Stimulated activated CD4-positive, alpha-beta T cell treated with anti-CD3 and anti-CD28 coated beads, Interleukin-4, amount 100 ng/mL, for 1 hour (primary cell): ENCODE measurements at places on chromosomes 5 and 9.

DNA sequence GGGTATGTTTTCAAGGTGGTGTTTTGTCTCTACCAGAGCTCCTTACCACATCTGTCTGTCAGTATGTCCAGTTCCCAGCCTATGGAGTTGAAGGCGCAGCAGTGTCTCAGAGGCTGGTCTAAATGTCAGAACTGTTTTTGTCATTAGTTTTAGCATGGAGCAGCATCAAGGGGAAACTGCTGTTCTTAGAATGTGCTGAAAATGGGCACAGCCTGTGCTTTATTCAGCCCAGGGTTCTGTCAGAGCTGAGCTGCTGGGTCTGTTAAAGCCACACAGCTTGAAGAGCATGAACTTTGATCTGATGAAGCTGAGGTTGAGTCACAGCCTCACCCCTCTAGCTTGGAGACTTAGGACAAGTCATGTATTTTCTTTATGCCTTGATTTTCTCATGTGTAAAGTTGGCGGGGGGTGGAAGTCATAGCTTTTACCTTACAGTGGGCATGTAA lies 71.9 kb downstream of the RALGPS1 start:
- DNase-seq = no peak

GRCh38 chr9:134678206-134678605 lies 36.6 kb downstream of the COL5A1 start:
- DNase-seq = no peak

- DNase-seq = no peak
Observed at GRCh38 chr9:101675341-101675740, 63.1 kb downstream of the GRIN3A start.

DNA sequence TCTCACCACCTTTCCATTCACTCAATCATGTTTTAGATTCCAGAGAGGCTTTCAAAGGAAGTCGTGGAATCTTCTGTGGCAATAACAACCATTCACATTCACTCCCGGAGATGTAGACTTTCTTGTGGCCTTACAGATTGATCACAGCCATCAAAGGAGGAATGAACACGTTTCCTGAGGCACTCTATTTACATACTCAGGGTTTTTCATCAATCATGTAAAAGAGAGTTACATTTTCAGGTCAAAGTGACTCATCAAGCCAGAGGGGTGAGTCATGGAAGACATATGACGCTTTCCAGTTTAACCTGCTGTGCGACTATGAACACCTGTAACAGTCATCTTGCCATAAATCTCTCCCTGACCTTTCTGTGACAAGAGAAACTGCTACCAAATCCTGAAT lies 39.3 kb upstream of the RAD23B start:
- peak; percentile 23 for DNase-seq

GRCh38 chr9:75121914-75122558 lies 33.7 kb downstream of the OSTF1 start:
- DNase-seq = no peak

DNA sequence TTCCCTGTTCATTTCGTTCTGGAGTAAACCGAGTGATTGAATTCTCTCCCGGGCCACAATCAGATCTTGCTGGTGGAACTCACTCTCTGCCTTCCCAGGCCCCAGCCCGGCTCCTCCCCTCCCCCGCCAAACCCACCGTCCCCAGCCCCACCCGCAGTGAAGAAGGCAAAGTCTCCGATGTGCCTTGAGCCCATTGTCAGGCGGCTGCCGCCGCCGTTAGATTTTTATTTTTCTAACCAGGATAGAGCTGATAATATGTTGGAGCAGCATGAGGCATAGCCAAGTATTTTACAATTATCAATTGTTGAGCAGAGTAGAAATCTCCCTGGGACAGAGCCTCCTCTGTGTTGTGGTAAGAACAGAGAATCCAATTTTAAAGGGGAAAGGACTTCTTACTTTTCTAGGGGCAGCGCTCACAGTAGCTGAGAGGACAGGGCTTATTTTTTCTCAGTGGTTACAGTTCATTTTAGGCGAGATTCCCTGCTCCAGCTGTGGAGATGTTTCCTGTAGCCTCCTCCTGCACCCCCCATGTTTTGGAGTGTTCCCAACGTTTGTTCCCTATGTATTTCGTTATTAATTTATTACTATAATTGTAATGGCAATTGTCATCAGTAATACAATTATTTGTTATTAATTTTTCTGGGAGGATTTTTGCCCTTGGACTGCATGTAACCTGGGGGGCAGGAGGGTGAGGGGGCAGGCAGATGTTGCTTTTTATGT lies 1.3 kb downstream of the PSAT1 start:
- DNase-seq = peak; percentile 36

GRCh38 chr9:23674016-23674585 lies 151.9 kb downstream of the ELAVL2 start:
- DNase-seq = no peak

DNA sequence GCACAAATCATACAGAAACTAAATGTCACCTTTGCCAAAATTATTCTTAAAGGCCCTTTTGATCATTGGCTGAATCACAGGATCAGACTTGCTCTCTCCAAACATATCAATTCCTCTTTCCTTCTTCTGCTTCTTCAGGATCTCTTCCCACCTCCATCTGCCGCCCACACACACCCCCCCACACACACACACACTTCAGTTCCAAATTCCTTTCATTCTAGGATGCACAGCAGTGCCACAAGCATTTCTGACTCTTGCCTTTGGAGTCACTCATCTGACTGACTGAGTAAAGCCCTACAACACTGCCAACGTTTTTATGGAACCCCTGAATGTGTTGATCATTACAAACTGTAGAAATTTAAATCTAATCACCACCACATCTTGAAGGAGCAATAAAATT lies 22.9 kb downstream of the DNAH5 start:
- no peak for DNase-seq

DNA sequence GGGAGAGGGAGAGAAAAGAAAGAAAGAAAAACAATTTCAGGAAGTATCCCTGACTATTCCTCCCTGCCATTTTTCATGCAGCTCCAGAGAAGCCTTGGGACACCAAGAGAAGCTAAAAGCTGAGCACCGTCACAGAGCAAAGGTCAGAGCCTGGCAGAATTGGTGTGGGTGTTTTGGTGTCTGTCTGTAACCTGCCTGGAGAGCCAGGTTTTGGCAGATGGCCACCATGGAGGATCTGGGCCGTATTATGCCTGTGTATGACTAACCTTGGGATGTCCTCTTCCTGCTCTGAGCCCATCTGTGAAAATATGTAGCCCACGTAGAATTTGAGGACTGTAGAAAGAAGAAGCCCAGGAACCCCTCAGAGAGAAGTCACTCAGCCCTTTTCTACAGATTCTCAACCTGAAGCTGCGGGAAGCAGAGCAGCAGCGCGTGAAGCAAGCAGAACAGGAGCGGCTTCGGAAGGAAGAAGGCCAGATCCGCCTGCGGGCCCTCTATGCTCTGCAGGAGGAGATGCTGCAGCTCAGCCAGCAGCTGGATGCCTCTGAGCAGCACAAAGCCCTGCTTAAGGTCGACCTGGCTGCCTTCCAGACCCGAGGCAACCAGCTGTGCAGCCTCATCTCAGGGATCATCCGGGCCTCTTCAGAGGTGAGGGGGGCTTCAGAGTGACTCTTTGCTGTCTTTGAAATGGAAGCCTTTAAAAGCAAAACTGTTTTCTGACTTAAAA lies 18.8 kb downstream of the GLE1 start:
- no peak for DNase-seq

GRCh38 chr5:160991205-160991604 lies 139.2 kb upstream of the ATP10B start:
- no peak for DNase-seq

GRCh38 chr9:125694478-125694877 lies 12.5 kb downstream of the MAPKAP1 start:
- DNase-seq = no peak

GRCh38 chr9:72896439-72896838 lies 56.4 kb downstream of the ALDH1A1 start:
- DNase-seq = no peak

DNA sequence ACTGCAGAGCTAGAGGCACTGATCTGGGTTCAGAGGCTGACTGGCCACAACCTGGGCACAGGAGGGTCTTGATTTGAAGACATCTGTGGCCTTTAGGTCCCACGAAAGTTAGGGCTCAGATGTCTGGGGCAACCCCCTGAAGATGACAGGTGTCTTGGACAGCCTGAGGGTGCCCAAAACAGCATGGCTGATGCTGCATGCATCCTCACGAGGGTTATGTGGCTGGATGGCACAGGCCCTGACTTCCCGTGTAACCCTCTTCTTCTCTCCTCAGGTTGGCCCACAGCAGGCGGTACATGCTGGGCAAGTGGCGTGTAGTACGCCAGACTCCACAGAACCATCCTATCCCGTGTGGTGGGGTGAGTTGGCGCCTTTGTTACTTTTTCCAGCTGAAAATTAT lies 29.8 kb upstream of the GFPT2 start:
- DNase-seq = no peak

DNA sequence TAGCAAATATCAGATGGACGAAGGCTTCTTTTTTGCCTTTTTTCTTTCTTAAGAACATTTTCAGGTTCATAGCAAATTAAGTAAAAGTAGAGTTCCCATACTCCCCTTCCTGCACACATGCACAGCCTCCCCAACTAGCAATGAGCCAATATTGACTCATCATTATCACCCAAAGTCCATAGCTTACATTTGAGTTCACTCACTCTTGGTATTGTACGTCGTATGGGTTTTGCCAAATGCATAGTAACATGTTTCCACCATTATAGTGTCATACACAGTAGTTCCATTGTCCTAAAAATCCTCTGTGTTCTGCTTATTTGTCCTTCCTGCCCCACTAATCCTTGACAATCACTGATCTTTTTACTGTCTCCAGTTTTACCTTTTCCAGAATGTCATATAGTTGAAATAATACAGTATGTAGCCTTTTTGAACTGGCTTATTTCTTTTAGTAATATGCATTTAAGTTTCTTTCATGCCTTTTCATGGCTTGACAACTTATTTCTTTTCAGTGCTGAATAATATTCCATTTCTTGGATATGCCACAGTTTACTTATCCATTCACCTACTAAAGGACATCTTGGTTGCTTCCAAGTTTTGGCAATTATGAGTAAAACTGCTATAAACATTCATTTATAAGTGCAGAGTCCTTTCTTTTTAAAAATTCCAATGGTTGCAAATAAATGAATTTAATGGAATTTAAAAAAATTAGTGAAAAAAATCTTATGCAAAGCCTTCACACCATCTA lies 242.1 kb downstream of the ISL1 start:
- DNase-seq = no peak
